ENCODE measurements at places on chromosomes 11 and 22.

DNA sequence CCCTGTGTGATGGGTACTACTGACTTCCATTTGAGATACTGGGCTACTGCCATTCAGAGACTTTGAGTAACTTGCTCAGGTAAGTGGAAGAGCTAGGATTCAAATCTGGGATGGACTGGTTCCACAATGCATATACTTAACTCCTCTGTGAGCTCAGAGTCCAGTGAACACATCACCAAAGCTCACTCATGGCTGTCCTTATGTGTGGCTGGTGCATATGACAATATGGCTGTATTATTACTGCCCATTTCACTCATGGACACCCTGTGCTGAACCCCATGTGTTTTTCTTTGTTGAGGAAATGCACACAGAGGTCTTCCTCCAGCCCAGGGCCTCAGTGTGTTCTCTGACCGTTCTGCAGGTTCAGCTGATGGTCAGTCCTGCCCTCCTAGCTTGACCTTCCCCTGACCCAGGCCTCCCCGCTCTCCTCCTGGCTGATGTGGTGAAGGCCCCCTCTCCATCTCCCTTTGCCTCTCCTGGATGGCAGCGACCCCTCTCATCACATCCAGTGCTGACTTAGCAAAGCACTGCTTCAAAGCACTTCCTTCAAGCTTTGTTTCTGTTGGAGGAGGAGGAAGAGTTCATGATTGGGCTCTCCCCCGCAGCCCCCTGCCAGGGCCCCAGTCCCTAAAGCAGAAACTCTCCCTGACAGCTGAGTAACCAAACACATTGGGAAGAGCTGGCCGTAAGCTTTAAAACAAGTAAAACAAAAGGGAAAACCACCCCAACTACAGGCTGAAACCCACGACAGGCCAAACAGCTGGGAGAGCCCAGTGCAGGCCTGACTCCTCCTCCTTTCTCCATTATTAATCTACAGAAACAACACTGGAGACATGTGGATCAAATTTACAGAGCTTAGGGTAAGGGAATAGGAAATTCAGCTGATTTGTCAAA lies 101.2 kb downstream of the NAT10 start:
- DNase-seq = no peak

- DNase-seq = no peak
Measured at GRCh38 chr11:12673601-12673923, 659 bp upstream of the TEAD1 start.

DNA sequence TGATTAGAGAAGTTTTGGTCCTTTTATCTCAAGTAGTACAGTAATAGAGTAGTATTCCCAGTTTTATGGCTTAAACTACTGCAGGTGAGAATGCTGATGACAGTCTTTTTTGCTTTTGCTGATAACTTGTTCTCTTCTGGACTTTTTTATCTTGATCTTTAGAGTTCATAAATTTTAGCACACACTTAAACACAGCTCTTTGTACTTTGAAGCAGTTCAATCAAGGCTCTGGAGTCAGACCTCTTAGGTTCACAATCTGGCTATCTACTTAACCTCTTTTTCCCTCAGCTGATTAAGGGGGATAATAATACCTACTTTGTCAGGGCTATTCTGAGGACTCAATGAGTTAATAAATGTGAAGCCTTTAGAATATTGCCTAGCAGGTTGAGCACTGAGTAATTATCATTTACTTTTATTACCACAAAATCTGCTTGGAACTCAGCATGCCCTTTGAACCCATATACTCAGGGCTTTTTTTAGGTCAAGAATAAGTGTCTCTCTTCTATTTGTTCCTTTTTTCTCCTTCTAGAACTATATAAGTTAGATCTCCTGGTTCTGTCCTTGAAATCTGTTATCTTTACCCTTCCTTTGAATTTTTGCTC lies 51.9 kb downstream of the CSTF3 start:
- no peak for DNase-seq

DNA sequence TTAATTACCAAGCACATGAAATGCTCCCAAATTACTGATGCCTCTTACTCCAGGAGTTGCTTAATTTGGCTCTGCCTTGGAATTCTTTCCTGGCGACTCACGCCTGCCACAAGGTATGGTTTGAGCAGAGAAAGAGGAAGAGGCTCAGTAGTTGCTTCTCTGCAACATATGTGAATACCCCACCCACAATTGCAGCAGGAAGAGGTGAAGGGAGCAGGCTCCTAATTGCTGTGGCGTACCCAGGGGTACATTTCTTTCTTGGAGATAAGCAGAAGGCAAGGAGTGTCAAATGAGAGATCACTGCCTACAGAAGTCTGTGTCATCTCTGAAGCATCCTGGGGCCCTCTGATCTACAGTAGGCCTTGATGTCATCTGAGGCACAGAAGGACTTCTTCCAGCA lies 10.6 kb upstream of the NNMT start:
- DNase-seq = no peak

DNA sequence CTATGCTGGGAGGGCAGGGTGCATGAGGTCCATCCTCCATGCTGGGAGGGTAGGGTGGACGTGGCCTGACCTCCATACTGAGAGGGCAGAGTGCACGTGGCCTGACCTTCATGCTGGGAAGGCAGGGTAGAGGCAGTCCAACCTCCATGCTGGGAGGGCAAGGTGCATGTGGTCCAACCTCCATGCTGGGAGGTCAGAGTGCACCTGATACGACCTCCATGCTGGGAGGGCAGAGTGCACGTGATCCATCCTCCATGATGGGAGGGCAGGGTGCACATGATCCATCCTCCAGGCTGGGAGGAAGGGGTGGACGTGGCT lies 622.2 kb downstream of the BRD1 start:
- DNase-seq = no peak

DNA sequence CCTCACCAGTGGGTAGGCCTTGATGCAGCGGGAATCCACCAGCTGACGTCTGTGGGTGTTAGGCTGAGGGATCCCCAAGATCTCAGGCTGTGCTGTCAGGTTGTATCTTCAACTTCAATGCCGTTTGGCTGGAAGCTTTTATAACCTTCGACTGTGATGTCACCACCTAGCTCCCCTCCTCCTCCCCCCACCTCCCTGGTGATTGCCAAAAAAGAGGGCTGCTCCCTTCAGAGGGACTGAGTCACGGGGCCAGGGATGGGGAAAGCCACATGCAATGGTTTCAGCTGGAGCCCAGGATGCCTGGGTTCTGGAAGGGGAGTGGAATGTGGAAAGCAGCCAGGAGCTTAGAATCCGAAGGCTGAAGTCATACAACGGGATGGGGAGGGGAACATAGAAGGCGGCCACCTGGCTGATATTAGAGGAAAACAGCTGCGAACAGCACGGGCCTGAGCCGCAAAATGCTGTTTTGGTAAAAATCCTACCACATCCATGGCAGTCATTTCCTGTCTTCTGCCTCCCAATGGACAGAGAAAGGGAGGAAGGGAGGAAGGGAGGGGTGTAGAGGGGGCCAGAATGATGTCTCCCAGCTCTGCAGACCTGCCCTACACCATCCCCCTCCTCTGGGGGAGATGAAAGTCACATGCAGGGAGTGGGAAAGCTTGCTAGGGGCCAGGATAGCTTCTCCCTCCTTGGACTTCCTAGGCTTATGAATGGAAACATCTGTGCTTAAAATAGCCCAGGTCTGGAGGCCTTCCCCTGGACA lies at the start of gene LRRN4CL:
LRRN4CL (minus strand) TSS at position 110 of the 763 bp plus-strand sequence. CDS start 1,022 bp downstream, outside the sequence.
- DNase-seq = no peak

DNA sequence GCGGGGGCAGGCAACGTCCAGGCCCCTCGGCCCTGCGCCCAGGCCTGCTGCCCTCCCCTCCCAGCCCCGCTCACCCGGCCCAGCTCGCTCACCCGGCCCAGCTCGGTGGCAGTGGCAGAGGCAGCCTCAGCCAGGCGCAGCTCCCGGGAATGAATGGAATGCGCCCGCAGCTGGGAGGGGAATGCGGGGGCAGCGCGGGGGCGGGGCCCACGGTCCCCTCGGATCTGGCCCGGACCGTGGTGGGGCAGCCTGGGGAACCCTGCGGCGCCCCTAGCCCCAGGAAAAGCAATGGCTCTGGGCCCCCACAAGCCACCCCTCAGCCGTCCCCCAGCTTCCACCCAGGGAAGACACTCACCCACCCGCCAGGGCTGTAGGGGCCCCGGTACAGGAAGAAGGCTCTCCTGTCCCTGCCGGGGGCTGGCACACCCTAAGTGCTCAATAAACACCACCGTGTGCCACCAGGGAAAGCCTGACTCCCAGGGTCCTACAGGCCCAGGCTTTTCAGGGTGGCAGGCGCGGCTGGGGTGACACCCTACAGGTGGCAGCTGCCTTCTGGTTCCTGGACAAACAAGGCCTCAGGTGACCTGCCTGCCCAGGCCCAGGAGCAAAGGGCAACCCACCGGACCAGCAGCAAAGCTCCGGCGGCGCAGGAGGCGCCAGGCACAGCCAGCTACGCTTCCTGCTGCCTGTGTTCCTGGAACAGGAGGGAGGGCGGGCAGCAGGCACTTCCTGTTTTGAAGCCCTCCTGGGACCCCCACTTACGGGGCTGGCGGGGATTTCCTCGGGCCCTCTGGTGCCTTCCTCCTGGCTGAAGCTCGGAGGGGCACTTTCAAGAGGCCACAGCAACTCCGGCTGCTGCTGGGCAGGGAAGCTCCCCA lies 13.8 kb downstream of the PLXNB2 start:
- DNase-seq = no peak

GRCh38 chr11:67320691-67321090 lies 17.4 kb downstream of the SSH3 start:
- no peak for DNase-seq

DNA sequence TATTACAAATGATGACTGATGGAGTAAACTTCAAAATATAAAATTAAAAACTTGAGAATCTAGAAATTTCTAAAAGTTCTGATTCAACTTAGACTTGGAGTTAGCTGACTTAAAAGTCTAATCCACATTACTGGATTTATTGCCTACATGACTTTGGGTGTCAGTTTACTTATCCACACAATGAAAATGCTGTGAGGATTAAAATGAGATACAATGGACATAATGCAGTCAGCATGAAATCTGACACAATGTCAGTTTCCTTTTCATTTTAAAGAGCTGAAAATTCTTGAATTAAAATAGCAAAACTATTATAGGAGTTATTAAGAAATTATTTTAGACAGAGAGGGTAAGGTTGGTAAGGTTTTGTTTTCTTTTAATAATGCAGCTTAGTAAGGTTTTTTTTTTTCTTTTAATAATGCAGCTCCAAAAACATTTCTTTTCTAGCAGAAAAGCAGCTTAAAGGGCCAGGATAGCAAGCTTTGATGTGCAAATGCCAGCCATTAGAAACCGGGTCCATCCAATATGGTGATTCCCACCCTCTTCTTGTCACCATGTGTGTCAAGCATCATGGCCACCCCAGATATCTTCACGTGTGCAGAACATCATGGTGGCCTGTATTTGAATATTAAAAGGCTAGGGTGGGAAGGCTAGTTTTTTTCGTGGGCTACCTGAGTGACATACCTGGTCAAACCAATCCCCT lies 18.9 kb downstream of the APIP start:
- no peak for DNase-seq

DNA sequence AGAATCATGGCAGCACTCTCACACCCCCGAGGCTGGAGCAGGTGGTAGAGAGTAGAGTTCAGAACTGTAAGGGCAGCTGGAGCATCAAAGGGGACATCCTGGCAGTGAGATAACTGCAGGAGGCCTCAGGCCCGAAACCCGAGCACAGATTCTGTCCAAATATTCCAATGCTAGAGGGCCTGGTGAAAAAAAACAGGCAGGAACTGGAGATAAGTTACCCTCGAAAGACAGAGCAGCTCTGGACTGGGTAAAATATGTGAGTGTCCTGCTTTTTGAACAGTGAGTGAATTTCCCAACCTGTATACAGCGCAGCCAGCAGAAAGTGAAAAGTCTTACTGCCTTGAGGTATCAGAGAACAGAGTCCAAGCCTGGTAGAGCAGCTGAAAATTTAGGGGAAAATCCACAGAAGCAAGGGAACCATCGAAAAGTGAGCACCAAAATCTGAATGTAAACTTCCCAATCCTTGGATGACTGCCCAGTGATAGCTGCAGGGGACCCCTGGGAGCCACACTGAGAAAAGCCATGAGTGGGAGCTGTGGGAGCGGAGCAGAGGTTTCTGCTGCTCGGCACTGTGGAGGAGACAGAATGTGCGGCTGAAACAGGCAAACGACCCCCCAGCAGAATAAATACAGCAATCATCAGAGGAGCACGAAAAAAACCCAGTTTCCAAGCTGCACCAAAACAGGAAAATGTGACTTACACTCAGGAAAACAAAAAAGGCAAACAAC lies 50.6 kb downstream of the WNT11 start:
- no peak for DNase-seq

- no peak for DNase-seq
Measured at GRCh38 chr22:17358415-17358814, 10.8 kb upstream of the CECR2 start.

DNA sequence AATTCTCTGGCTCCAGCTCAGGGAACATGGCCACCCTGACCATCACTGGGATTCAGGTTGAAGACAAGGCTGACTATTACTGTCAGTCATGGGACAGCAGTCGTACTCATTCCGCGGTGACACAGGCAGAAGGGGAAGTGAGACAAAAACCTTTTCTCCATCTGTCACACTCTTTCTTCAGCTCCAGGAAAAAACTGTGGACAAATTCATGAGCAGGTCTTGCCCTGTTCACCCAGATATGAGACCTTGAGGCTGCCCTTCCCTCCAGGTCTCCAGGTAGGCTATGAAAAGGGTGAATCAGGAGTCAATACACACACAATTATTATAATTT lies 39.4 kb upstream of the GGTLC2 start:
- no peak for DNase-seq

- DNase-seq = no peak
Measured at GRCh38 chr11:123892031-123892430, 6.6 kb upstream of the TMEM225 start.

DNA sequence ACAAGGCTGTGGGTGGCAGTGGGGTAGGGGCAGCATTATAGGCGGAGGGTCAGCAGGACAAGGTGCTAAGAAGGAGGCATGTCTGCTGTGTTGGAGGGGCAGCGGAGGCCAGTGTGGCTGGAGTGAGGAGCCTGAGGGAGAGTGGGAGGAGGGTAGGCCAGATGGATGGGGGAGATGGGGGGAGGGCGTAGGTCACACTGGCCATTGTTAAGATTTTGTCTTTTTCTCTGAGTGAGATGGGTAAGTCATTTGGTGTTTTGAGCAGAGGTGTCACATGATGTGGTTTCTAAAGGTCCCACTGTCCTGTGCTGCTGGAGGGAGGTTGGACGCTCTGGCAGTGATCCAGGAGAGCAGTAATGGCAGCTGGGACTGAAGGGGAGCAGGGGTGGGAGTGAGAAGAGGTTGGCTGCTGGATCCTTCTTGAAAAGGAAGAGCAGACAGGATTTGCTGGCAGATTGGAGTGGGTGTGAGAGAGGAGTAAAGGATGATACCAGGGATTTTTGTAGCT lies 9.8 kb downstream of the PPP6R3 start:
- DNase-seq = no peak

- DNase-seq = no peak
Measured at GRCh38 chr11:111785076-111785475, 18.9 kb upstream of the PPP2R1B start.

DNA sequence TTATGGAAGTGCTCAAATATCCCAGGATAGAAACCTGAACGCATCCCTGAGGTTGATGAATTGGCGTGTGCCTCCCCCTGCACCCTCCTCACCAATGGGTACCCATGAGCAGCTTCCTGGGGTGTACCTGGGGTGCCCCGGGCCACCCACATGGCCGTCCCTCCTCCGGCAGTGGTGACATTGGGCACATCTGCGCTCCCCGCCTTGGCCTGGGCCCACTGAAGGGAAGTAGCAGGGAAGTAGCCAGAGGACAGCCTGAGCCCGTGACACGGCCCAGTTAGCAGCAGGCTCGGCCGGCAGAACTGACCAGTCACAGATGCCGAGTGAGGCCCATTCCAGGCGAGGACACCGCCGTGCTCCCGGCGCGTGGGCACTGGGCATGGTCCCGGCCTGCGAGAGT lies 16.7 kb downstream of the MRPL23 start:
- DNase-seq = no peak

- no peak for DNase-seq
Measured at GRCh38 chr11:69335781-69336405, 41.9 kb downstream of the MYEOV start.
